Stimulated activated naive CD8-positive, alpha-beta T cell treated with anti-CD3 and anti-CD28 coated beads, Interleukin-15, amount 100 ng/mL, for 72 hours (primary cell): ENCODE measurements at places on chromosomes 6 and 20.

GRCh38 chr6:167565884-167566599 is 241.2 kb downstream of the TTLL2 start:
- DNase-seq = no peak

DNA sequence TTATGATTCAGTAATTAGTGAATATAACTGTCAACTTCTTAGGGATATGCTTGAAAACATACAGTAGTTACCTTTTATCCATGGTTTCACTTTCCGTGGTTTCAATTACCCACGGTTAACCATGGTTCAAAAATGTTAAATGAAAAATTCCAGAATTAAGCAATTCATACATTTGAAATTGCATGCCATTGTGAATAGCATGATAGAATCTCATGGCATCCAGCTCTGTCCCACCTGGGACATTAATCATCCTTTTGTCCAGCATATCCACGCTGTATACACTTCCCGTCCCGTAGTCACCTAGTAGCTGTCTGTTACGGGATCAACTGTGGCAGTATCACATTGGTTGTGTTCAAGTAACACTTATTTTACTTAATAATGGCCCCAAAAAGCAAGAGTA is 781.7 kb upstream of the CITED2 start:
- DNase-seq = no peak

GRCh38 chr6:513058-513457 is 121.5 kb downstream of the IRF4 start:
- no peak for DNase-seq

DNA sequence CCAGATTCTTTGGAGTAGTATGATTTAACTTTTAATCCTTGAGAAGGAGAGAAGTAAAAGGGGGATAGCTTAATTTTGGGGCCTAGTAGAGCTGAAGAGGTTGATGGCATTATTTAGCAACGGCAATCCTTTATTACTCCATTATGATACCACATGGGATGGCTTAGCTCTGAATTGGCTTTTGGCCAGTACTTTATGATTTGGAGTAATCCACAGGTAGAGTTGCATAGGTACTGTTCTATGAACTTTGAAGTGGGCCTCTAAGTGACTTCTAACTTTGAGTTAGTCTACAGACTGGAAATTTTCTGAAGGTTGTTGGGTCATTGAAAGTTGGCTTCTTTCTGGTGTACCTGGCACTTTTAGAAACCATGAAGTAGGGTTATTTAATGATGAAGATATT is 11.6 kb downstream of the YWHAB start:
- DNase-seq = no peak

- no peak for DNase-seq
Measured at GRCh38 chr20:4299216-4299615, 283.9 kb upstream of the RNF24 start.

DNA sequence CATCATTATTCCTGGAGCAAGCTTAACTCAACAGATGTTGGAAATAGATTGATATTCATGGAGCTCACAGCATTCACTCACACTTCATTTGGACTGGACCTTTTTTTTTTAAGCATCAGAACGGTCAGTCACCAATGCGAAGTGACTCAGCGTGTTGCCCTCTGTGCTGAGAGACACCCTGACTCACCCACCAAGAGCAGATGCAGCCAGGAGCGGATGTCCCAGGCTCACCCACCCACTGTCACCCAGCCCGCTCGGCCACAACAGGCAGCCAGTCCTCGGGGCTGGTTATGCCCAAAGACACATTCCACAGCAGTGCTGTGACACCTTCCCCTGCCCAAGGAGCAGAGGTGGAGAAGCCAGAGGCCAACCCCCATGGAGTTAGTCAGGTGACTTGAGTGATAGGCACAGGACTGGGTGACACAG is 15.7 kb downstream of the RNASET2 start:
- no peak for DNase-seq

- no peak for DNase-seq
Measured at GRCh38 chr20:17530153-17530552, 1.0 kb downstream of the BFSP1 start.

GRCh38 chr6:23412770-23413169 is 713.2 kb upstream of the NRSN1 start:
- DNase-seq = no peak

DNA sequence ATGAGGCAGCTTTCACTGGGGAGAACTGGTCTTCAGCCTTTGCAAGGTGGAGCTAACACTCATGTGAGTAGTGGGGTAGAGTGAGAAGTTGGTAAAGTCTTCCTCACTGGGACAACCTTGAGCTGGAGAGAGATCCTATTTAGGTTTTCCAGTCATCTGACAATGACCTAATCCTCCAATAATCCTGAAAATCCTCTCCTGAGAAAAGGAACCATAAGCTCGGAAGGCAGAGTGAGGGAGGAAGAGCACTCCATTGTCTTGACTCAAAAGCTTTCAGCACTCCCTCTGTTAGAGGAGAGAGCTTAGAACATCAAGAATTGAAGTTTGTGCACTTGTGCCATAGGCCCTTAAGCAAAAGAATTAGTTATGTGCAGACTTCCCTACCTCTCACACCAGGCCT is 77.8 kb downstream of the TRAM2 start:
- no peak for DNase-seq

GRCh38 chr6:16697437-16698161 is 63.7 kb downstream of the ATXN1 start:
- DNase-seq = no peak

GRCh38 chr6:10373642-10374359 is 41.1 kb downstream of the TFAP2A start:
- no peak for DNase-seq

DNA sequence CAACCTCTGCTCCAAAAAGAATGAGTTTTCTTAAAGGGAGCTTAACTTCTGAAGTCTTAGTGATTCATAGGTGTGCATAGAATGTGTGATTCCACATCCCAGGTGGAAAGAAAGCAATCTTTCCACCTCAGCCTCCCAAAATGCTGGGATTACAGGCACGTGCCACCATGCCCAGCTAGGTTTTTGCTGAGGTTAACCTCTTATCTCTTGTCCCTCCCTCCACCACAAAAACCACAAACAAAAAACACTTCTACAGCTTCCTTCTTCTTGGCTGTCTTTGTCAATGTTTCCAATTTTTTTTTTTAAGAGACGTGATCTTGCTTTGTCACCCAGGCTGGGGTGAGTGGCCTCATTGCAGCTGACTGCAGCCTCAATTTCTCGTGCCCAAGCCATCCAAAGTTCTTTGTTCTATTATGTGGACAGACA is 8.1 kb upstream of the CSE1L start:
- no peak for DNase-seq

GRCh38 chr20:24770628-24771541 is 178.2 kb upstream of the CST7 start:
- no peak for DNase-seq

DNA sequence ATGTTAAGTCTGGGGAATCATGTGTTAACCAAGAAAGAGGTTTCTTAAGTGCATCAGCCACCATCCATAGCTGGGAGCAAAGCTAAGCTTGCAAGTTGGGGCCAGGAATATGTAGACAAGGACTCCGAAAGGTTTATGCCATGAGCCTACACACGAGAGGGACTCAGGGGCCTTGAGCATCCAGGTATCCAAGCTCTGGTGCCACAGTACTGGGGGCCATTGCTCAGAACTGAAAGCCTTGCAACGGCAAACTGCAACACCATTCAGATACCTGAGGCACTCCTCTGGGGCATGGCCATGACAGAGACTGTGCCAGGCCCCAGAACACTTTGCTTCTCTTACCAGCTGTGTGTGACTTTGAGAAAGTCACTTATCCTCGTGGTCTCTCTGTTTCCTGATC is 27.6 kb downstream of the PRND start:
- DNase-seq = no peak

DNA sequence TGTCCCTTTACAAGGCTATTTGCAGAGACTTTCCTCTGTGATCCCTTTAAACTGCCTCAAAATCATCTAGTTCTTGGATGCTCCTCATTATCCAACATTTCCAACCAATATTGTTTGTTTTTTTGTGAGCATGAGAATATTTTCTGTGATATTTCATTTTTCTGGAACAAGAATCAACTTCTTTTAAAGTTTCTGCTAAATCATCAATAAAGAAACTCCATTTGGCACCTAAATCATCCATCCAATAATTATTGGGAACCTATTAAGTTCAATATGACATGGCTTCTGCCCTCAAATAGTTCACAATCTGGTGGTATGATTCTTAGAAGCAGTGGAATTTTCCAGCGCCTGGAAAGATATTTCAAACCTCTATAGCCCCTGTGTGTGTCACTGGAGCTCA is 207.6 kb downstream of the ISM1 start:
- DNase-seq = no peak

GRCh38 chr6:109305028-109305427 is 77.2 kb downstream of the CD164 start:
- no peak for DNase-seq

DNA sequence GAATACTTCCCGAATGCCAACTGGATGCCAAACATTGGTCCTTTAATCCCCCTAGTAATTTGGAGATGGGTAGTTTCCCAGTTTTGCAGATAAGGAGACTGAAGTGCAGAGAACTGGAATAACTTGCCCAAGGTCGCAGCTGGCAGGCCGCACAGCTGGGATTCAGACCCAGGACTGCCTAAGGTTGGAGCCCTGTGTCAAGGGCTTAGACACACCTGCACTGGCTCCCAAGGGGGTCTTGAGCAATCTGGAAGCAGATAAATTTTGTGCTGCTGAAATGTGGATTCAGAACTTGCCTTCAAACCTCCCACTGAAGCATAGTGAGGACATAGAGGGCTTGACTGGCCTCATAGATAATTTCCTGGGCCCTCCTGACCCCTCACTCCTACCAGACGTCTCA is 30.5 kb downstream of the FOXP4 start:
- DNase-seq = no peak

DNA sequence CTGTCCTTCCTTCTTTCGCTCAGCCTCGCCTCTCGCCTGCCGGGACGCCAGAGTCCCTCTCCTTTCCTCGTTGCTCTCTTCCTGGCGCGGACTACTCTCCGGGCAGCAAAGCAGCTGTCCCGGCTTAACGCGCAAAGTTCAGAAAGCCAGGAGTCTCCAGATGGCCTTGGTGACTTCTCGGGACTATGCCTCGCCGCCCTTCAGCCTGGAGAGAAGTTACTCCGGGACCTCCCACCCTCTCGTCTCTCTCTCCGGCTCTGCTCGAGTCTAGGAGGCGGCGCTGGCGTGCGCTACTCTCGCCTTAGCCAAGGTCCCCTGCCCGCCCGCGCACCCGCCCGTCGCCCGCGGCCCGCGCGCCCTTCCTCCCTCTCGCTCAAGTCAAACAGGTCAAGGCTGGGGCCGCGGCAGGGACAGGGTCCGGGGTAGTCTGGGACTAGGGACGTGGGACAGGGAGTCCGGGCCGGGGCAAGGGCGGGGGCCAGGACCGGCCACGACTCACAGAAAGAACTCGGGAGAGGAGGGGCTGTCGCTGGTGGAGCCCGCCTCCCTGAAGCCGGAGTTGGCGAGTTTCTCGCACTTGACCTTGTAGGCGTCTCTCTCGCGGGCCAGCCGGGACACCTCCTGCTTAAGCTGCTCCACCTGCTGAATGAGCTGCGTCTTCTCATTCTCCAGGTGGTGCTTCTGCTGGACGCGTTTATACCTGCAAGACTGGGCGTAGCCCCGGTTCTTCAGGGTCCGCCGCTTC is 1.5 kb downstream of the MAFB start:
- DNase-seq = no peak

- no peak for DNase-seq
Measured at GRCh38 chr6:55474382-55474781, 104.6 kb downstream of the HMGCLL1 start.

DNA sequence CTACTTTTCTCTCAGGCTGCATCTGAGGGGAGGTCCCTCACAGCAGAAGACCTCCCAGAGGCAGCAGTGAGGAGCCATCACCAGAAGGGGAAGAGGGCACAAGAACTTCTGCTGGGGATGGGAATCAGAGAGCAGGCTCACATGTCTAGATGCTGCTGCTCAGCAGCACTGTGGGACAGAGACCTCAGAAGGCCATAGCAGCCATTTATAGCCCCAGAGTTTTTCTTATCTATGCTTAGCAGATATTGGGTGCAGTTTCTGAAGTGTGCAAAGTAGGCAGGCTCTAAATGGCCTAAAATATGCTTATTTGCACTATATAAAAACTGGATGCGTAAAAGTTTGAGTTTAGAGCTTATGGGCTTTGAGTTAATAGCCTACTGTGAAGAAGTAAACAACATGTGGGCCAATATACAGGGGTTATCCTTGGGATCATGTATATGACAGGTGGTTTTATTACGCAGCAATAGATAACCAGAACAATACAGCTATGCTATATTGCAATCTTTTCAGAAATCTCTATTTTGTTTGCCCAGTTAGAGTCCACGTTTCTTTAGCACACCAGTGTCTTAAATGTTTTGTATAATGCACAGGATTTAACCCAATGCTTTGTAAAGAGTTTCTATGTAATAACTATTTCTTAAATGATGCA is 60.2 kb upstream of the TMEM244 start:
- no peak for DNase-seq

DNA sequence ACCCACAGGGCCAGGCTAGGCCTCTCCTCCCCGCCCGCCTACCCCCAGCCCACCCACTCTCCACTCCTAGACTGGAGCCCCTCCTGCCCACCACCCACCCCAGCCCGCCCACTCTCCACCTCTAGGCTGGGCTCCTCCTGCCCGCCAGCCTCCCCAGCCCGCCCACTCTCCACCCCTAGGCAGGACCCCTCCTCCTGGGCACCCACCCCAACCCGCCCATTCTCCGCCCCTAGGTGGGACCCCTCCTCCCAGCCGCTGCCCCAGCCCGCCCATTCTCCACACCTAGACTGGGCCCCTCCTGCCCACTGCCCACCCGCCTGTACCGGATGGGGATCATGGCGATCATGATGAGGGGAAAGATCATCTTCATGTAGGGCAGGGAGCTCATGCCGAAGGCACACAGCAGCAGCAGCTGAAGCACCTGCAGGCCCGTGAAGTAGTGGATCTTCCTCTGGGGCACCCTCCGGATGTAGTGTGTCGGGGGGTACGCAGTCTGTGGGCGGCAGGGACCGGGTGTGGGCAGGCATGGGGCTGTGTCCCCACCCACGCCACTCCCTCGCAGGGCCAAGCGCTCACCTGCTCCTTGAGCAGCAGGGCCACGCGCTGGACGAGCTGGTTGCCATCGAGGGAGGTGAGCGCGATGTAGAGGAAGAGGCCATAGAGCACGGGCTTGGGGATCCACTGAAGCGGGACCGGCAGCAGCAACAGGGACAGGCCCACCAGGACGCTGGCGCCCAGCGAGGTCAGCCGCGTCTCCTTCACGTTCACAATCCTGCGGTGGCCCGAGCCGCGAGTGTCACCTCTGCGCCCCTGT is 10.8 kb downstream of the SLC4A11 start:
- no peak for DNase-seq

DNA sequence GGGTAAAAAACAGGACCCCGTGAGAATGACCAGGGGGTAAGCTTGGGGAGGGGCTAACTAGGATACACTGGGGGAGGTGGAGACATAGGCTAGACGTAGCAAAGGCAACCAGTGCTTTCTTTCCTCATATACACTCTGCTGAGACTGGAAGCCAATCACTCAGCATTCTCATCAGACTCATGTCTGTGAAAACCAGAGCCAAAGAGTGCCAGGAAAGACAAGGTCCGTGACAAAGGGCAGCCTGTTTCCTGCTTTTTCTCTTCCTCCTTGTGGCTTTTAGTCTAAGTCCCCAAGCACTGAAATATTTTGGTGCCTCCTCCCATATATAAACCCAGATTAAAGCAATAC is 97.9 kb upstream of the NEDD9 start:
- DNase-seq = no peak
